ENCODE measurements at places on chromosomes 12 and 14.

DNA sequence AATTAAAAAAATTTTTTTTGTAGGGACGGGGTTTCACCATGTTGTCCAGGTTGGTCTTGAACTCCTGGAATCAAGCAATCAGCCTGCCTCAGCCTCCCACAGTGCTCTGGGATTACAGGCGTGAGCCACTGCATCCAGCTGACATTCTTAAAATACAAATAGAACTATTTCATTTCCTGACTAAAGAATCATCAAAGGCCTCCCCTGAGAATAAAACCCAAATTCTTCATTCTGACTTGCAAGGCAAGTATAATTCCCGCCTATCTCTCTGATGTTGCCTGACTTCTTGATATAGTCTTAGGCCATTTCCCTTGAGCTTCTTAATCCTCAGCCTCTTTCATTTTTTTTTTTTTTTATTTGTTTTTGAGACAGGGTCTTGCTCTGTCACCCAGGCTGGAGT lies 4.4 kb upstream of the BICD1 start:
- DNase-seq, result no peak

- DNase-seq, result no peak
Observed at GRCh38 chr14:102975662-102976061, 53.2 kb downstream of the AMN start.

GRCh38 chr14:85599939-85600338 lies 70.0 kb downstream of the FLRT2 start:
- DNase-seq, result no peak

DNA sequence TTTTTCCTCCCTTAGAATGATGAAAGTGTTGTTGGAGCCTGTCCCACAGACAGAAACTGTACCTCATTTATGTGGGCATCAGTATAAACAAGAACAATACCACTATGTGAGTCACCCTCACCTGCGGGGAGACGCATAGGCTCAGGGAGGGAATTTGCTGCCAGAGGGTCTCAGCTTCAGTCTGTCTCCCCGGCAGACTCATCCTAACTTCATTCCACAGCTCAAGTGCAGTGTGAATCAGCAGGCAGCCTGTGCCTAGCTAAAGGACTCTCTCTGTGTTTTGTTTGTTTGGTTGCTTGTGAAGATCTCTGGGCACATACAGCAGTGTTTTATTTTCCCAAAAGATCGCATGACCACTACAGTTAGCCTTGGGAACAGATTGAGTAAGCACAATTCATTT lies 98.9 kb downstream of the PRKCH start:
- DNase-seq, result peak; percentile 13

- no peak for DNase-seq
Observed at GRCh38 chr12:92259696-92260251, 114.1 kb upstream of the BTG1 start.

DNA sequence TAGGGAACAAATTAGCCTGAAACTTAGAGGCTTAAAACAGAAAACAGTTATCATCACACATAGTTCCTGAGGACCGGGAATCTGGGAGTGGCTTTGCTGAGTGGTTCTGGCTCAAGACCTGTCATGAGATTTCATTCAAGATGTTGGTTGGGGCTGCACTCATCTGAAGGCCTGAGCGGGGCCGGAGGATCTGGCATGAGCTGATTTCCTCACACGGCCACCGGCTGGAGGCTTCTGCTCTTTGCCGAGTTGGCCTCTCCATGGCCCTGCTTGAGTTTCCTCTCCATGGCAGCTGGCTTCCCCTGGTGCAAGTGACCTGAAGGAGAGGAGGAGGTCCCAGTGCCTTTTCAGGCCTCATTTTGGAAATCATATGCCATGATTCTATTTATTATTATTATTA lies 128.1 kb downstream of the PAPOLA start:
- DNase-seq, result no peak

GRCh38 chr12:122190842-122191668 lies 8.1 kb downstream of the LRRC43 start:
- peak; percentile 80 for DNase-seq

DNA sequence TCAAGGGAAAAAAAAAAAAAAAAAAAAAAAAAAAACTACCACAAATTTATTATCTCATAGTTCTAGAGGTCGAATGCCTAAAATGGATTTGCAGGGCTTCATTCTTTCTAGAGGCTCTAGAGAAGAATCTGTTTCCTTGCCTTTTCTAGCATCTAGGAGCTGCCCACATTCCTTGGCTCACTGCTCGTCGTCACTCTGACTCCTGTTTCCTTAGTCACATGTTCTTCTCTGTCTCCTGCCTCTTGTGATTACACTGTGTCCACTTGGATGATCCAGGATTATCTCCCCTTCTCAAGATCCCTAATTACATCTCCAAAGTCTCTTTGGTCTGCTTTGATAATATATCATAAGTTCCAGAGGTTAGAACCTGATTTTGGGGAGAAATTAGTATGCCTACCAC lies 88.7 kb downstream of the HECTD1 start:
- no peak for DNase-seq

DNA sequence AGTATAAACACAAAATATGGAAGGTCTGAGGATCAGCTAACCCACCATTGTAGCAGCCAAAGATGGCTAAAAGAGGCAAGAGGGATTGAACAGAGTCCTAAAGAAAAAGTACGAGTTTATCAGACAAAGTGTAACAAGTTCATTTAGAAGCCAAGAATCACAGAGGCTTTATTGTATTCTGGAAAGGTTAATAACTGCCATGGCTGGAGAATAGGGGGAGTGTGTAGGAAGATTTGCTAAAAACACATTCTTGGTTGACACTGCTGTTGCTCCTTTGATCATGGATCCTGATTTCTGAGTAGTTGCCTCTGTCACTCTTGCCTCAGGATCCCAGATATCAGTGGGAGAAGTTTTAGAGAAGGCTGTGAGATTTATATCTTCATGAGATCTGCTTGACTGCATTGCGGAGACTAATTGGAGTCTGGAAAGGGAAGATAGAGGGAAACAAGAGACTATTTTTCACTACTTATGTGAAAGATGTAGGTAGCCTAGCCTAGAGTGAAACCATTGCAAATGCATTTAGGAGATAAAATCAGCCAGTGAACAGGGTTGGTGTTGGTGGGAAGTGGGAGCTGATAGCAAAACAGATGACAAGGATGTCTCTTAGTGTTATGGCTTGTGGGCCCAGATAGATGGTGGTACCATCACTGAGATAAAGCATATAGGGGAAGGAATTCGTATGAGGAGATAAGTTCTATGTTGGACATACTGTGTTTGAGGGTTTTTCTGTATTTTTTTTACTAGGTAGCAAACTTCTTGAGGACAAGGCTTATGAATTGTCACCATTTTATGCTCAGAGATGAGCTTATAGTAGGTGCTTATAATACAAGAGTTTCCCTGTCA lies 402.9 kb upstream of the PDE3A start:
- DNase-seq, result no peak

DNA sequence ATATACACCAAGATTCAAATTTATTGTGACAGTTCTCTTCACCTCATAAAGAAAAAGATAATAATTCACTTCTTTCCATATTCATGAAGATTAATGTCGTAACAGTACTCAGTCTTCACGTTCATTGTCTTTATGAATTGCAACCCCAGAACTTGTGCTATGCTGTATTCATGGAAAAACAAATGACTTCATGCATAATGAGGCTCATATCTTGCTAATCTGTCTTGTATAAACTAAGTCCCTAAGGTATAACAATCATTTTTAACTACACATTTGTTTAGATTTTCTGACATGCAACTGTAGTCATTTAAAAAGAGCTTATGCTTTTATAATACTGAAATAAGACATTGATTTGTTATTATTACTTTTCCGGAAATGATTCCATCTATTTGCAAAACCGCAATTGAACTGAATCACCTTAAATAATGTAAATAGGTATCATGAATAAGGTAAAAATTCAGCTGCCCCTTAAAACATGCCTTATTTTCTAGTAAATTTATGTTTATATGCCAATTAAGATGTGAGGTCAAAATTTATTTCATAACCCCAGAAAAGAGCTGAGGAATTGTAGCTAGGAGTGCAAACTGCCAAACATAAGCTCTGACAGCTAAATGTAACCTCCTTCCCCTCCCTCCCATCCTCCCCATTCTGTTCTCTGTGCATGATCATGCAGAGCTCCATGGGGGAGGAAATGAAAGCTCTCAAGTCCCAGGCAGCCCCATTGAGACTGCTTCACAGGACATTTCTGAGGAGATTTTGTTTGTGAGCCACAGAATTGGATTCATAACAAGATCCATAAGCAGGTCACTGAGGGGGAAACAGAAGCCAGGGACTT lies 301.6 kb downstream of the ATP23 start:
- DNase-seq, result no peak

GRCh38 chr14:58862416-58863160 lies 224.8 kb downstream of the DACT1 start:
- DNase-seq, result no peak

- DNase-seq, result no peak
Observed at GRCh38 chr12:13000616-13000924, 505 bp upstream of the HEBP1 start.

DNA sequence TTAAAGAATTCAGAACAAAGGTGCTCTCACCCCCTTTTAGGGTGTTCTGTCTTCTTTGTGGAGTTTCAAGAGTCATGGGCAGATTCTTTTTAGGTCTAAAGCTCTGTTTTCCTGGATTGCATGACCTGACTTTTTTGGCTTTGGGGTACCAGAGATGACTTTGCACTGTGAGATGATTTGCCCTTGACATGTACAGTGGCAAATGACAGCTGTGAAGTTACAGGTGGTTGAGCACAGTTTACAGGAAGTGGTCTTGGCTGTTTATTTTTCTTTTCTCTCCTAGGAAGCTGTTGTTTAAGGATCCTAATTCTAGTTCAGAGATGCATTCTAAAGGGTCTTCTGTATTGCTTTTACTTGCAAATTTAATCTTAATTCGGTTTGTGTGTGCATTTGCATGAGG lies 83.8 kb upstream of the METAP2 start:
- no peak for DNase-seq

- DNase-seq, result no peak
Observed at GRCh38 chr12:28180786-28181185, 9.5 kb upstream of the CCDC91 start.

- DNase-seq, result no peak
Observed at GRCh38 chr12:81450920-81451739, 308.0 kb downstream of the PPFIA2 start.

DNA sequence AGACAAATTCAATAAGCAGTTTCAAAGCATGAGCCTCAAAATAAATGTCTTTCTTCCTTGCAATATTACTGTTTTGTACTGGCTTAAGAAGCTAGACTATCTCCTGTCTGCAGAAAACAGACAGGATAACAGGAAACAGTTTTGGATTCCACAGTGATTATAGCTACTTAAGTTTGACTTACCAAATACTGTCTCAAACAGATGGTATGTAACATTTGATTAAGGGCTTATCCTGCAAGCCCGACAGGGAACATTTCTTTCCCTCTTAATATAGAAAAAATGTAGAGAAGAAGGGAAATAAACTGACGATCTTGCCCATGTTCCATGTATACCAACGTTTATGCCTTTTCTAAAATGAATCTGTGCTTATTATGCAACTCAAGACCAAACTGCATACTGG lies 179.9 kb upstream of the EEA1 start:
- DNase-seq, result no peak

DNA sequence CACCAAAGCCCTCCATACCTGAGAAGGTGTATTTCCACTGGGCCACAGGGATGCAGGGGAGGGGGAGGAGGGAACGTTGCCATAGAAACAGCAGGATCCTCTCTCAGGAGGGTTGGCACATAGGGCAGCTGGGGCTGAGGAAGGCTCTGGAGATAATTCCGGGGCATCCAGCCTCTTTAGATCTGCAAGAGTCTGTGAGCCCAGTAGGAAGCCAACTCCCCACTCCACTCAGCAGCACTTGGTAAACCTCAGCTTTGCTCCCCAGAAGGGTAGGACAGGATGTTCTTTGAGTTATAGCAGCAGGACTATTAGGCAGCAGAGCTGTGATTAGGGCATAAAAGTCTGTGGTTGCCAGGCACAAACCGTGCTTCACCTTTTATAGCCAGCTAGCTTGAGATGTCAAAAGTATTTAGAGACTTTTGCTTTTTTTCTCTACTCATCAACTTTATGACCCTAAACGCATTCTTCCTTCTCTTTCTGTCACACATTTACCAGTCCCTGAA lies 7.8 kb upstream of the PLEKHG3 start:
- no peak for DNase-seq

Data from stimulated activated CD4-positive, alpha-beta T cell treated with anti-CD3 and anti-CD28 coated beads, Interleukin-2, amount 100 ng/mL, for 24 hours (primary cell).